Psoas muscle (tissue), 8 donors: ENCODE measurements at places on chromosomes 12 and 14. TPM values are rescaled to one million over a fixed set of nuclear protein-coding genes. Genes with fewer than 3 reads are reported as not detected.

Gene PROX2
- total RNA-seq: not detected

Gene PTGER2
- 0.57 TPM for total RNA-seq

Gene ADAMTS20
- not detected for total RNA-seq

Gene SPATS2
- total RNA-seq: 5.0 TPM

Gene PPM1H
- total RNA-seq: 2.9 TPM

Gene GSC
- total RNA-seq: 0.50 TPM

Gene SMCO3
- not detected for total RNA-seq
